Stimulated activated CD8-positive, alpha-beta memory T cell treated with anti-CD3 and anti-CD28 coated beads, Interleukin-4, amount 100 ng/mL, for 4 hours (primary cell): ENCODE measurements at places on chromosomes 12 and 14.

- no peak for DNase-seq
Observed at GRCh38 chr12:132009336-132009859, 59.7 kb downstream of the EP400 start.

DNA sequence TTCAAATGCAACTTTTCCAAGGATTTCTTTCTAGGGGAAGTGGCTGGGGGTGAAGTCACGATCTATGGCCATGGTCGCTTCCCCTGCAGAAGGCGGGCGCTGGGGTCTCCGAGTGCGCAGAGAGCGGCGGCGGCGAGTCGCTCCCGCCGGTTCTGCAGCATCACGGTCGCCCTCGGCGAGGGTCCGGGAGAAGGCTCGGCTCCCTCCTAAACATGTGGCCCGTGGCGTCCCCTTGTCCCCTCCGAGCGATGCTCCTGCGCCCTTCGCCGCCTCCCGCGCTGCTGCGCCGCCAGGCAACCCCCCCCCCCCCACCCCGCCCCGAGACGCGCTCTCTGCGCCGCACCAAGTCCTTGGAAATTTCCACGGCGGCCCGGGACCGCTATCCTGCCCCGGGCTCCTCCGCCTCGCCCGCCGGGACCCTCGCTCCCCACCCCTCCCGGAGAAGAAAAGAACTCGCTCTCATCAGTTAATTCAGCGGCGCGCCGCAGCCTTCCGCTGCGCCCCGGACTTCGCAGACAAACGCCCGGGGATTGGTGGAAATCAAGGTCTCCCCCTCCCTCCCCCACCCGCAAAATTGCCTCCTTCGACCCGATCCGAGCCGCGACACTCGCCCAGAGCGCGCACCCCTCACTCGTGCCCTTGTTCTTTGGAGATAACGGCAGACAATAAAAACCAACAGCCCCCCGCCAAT, at the start of gene ST8SIA1:
Gene ST8SIA1, minus strand, starts transcription at position 298 of the 691 bp plus-strand sequence. CDS start 475 bp downstream, outside the sequence.
- no peak for DNase-seq

- DNase-seq = no peak
Observed at GRCh38 chr14:62251237-62251636, 489.0 kb downstream of the SNAPC1 start.

DNA sequence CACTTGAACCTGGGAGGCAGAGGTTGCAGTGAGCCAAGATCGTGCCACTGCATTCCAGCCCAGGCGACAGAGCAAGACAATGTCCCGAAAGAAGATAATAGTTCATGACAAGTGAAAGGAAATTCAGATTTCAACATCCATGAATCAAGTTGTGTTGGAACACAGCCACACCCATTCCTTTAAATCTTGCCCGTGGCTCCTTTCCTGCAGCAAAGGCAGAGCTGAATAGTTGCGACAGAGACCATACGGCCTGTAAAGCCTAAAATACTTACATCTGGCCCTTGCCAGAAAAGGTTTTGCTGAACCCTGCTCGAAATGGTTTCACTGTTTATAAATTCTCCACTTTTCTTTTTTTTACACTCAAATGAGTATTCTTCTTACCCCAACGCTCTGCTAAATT, 17.7 kb upstream of the ITPK1 start:
- DNase-seq = no peak

- no peak for DNase-seq
Observed at GRCh38 chr12:78359520-78359919, 505.1 kb upstream of the SYT1 start.

DNA sequence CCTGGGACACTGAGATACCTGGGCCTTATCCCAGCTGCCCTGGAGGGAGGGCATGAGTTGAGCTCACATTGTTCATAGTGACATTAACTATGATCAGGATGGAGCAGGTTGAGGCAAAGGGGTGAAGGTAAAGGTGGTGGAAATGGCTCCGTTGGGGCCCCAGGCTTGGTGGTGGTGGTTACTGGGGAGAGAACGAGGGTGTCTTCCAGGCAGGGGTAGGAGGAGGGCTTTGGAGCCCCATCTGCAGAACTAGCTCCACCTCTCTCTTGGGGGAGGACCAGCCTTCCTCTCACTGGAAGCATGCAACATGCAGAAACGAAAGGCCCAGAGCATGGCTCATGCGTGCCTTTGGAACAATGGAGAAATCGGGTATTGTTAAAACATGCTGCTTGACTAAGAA, 217.0 kb downstream of the SLC41A2 start:
- no peak for DNase-seq

GRCh38 chr12:80924437-80924836, 13.3 kb downstream of the LIN7A start:
- no peak for DNase-seq

- DNase-seq = no peak
Observed at GRCh38 chr14:44347316-44347715, 159.8 kb downstream of the FSCB start.

DNA sequence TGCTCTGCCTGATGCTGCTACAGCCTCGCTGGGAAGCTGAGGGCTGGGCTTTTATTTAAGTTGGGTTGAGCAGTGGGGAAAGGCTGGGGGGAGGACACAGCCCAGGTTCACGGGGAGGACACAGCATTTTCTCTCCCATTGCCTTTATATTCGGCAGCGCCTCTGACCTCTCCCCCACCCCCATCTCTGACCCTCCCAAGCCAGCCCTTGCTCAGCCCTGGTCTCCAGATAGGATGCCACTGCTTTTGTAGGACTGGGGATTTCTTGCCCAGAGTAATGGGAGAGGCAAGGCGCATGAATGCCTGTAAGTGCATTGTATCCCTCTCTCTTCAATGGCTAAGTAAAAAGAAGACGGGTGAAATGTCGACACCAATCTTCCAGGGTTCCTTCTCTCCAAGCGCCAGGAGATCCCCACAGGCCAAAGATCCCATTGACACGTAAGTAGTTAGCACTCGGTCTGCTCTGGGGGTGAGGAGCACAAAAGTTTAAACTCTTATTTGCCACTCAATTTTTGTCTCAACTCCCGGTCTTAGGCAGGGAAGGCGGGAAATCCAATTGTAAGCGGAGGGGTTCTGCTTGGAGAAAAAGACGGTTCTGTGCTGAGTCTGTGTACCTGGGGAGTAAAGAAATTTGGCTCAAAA, 4.6 kb downstream of the HOXC4 start:
- DNase-seq = no peak

DNA sequence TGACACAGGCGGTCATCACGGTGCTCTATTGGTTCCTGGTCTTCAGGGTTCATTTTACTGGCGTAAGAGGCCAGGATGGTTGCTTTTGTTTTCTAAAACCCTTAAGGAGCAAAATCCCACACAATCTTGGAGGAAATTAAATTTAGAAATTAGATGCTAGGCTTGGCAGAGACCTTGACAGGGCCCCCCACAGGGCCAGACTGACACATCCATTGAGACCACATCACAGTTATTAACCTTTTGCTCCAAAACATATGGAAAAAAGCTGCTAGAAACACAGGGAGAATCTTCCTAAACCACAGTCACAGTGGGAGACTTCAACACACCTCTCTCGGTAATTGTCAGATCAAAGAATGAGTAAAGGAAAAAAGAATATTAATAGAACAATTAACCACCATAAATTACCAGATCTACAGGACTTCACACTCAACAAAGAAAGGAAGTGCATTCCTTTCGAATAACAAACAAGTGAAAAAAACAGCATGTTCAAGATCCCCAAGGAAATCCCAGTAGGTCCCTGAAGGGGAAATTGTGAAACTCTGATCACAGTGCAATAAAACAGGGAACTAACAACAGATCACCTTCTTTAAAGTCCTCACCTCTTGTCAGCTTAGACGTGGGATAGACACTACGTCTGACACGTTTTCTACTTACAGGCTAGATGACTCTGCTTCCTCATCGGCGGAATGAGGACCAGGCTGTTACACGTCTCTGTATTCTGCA, 40.2 kb upstream of the TMEM179 start:
- DNase-seq = no peak

DNA sequence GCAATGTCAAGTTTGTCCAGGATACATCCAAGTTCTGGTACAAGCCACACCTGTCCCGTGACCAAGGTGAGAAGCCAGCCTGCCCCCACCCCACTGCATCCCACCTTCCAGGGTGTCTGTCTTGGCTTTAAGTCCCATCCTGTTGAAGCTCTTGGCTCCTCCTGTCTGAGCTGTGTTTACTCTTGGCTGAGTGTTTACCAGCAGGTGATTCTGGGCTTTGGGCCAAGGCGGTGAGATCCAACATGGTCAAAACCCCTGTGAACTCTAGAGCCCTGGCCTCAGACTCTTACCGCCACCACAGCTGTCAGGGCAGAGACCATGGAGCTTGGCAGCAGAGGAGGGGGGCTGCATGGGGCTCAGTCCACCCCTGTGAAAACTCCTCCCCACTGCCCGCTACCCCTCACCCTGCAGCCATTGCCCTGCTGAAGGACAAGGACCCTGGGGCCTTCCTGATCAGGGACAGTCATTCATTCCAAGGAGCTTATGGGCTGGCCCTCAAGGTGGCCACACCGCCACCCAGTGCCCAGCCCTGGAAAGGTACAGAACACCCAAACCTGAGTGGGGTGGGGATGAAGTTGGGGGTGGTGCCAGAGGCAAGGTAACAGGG, 11.6 kb downstream of the TNS2 start:
- DNase-seq = no peak

DNA sequence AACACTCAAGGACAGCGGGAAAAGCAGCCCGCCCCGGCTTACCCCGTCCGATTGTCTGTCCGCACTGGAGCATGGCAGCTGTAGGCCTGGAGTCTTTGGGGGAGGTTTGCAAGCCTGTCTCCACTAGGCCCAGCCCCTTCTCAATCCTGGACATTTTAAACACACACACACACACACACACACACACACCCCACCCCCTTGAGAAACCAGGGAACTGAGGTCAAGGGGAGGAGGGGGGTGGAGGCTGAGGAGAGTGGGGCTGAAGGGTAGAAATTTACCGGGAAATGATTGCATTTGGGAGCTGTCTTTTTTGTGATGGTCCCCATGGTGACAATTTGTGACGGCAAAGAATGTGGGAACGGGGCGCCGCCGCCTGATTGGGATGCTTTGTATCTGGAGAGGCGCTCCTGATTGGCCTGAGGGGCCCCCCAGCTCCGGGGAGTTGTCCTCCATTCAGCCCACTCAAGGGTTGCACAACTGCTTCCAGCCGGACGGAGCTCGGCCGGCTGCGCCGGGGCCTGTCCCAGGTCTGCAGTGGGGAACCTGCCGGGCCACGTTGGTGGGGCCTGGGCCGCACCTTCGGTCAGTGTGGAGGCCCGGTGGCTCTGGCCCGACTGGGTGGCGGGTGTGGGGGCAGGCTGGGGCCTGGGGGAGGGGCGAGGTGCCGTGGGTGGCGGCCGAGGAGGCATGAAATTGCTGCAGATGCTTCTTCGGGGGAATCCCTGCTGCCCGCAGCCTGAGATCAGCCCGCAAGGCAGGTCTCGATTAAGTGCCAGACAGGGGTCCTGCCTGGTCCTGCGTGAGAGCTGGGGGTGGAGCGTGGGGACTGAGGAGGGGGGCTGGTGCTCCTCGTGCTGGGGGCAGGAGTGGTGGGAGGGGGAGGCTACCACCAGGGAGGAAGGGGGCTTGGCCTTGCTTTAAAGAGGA, at the start of gene FAM181A:
Gene FAM181A, plus strand, starts transcription at position 472 of the 927 bp plus-strand sequence. CDS start 942 bp downstream, outside the sequence.
- no peak for DNase-seq

DNA sequence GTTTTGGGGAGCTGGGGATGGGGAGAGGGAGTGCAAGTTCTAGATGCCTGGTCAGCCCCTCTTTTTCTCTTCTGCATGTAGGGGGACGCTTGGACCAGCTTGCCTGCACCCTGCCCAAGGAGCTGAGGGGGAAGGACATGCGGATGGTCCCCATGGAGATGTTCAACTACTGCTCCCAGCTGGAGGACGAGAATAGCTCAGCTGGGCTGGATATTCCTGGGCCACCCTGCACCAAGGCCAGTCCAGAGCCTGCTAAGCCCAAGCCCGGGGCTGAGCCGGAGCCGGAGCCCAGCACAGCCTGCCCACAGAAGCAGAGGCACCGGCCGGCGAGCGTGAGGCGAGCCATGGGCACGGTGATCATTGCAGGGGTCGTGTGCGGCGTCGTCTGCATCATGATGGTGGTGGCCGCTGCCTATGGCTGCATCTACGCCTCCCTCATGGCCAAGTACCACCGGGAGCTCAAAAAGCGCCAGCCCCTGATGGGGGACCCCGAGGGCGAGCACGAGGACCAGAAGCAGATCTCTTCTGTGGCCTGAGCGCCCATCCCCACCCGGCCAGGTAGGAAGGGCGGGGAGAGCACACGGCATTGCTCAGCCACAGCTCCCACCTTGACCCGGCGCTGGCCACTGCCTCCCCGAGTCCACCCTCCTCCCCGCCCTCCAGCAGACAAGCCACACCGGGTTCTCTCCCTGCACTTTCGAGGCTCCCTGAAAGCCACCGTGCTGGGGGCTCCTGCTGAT, 14.0 kb downstream of the LRTM2 start:
- no peak for DNase-seq

- DNase-seq = no peak
Observed at GRCh38 chr12:14949631-14950030, 11.3 kb upstream of the ERP27 start.

- no peak for DNase-seq
Observed at GRCh38 chr12:94098466-94098865, 49.9 kb upstream of the PLXNC1 start.

- no peak for DNase-seq
Observed at GRCh38 chr12:54140588-54141388, 48.0 kb downstream of the SMUG1 start.

GRCh38 chr14:92525322-92526095, 11.9 kb downstream of the RIN3 start:
- DNase-seq = no peak

- DNase-seq = no peak
Observed at GRCh38 chr12:50750366-50750765, 13.5 kb upstream of the ATF1 start.

GRCh38 chr12:58148405-58148804, 207.0 kb downstream of the ATP23 start:
- DNase-seq = no peak

GRCh38 chr12:28622406-28622805, 432.1 kb downstream of the CCDC91 start:
- DNase-seq = no peak

DNA sequence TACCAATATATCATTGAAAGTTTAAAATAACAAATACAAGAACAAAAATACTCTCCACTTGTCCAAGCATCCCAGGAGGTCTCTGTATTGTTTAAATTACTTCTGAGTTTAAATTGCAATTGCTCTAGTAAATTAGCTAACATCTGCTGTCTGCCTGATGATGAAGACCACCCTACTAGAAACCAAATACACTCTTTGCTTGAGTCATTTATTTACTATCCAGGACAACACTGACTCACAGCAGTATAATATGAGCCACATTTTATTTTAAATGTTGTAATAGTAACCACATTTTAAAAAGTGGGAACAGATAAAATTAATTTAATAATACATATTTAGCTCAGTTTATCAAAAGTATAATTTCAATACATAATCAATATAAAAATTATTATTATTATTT, 62.9 kb upstream of the EEA1 start:
- no peak for DNase-seq
